ENCODE measurements at places on chromosomes 4 and X. TPM values are rescaled to one million over a fixed set of nuclear protein-coding genes. Genes with fewer than 3 reads are reported as not detected.
A peak's percentile ranks its signal among the peaks of the same experiment; 100 is the strongest.

The GPR82 gene
- 0.33 TPM for total RNA-seq

The MAGEA8 gene
- total RNA-seq: not detected

The PNMA3 gene
- 1.9 TPM for total RNA-seq

The CXCL1 gene
- not detected for total RNA-seq

The TMEM154 gene
- 0.29 TPM for total RNA-seq

The POLN gene
- total RNA-seq: 2.8 TPM

The TRO gene
- total RNA-seq: 19.3 TPM

The SPRY1 gene
- total RNA-seq: 67.0 TPM

The AMER1 gene
- total RNA-seq: 3.8 TPM

The VCX3A gene
- not detected for total RNA-seq

The CT45A10 gene
- total RNA-seq: not detected

The SOWAHD gene
- not detected for total RNA-seq

The UGT8 gene
- 21.0 TPM for total RNA-seq

The KLHL4 gene
- 4.2 TPM for total RNA-seq

The PRR32 gene
- total RNA-seq: not detected

The P2RY8 gene
- total RNA-seq: 2.4 TPM

The CSAG2 gene
- not detected for total RNA-seq

The ARHGEF38 gene
- total RNA-seq: 10.1 TPM

- DNase-seq: no peak
Observed at GRCh38 chr4:94446386-94446785, 5.4 kb upstream of the PDLIM5 start.

- no peak for DNase-seq
Observed at GRCh38 chr4:42133006-42133405, 19.4 kb downstream of the BEND4 start.

DNA sequence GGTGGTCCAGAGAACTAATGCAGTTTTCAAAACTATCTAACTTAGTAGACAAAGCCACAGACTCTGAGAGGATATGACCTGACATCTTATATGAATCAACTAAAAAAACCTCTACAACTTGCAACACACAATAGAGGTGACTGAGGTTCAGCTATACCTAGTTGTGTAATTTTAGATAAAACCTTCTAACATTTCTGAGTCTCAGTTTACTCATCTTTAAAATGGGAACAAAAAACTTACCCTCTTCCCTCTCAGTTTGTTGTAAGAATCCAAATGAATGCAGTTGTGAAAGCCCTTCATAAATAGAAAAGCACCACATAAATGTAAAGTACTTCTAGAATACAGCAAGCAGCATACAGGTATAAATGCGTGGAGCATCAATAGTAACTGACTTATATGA, 5.9 kb downstream of the SH3D19 start:
- DNase-seq: no peak

- DNase-seq: peak; percentile 95
Observed at GRCh38 chr4:56728512-56728911, 47.4 kb upstream of the HOPX start.

DNA sequence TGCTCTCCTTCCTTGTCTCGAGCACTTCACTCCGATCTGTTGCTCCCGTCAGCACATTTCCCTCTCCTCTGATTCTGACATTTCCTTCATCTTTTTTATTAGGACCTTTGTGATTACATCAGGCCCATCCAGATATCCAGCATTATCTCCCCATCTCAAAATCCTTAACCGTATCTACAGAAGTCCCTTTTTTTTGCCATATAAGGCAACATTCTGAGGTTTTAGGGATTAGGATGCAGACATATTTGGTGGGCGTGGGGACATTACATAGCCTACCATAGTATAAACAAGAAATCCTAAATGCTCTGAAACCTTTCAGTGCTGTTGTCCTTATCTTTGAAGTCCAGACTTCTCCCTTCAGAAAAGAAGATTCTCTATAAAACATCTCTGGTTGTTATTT, 505.0 kb upstream of the PITX2 start:
- no peak for DNase-seq

- no peak for DNase-seq
Observed at GRCh38 chr4:83267830-83268475, 16.6 kb downstream of the COQ2 start.

DNA sequence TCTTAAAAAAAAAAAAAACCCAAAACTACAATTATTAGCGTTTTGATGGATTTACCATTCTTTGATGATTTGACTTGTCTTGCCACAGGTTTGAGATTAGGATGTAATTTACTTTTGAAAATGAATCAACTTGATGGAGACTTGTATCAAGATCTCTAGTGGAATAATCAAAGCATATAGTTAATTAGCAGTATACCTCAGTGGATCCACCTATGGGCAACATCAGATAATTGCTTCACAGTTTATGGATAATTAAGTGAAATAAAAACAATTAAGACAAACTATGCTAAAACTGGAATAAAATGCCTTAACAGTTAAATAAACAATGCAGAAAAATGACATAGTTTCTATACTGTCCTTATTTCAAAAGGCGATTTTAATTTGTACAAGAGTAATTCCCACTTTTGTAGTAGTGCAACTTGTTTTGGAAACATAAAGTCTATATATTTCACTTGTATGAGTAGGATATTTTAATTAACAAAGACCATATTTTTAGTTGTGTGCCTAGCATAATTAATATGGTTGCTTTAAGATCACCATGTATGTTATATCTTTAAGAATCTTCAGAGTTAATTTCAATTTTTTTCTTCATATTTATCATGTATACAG, 4.2 kb downstream of the CPEB2 start:
- no peak for DNase-seq

DNA sequence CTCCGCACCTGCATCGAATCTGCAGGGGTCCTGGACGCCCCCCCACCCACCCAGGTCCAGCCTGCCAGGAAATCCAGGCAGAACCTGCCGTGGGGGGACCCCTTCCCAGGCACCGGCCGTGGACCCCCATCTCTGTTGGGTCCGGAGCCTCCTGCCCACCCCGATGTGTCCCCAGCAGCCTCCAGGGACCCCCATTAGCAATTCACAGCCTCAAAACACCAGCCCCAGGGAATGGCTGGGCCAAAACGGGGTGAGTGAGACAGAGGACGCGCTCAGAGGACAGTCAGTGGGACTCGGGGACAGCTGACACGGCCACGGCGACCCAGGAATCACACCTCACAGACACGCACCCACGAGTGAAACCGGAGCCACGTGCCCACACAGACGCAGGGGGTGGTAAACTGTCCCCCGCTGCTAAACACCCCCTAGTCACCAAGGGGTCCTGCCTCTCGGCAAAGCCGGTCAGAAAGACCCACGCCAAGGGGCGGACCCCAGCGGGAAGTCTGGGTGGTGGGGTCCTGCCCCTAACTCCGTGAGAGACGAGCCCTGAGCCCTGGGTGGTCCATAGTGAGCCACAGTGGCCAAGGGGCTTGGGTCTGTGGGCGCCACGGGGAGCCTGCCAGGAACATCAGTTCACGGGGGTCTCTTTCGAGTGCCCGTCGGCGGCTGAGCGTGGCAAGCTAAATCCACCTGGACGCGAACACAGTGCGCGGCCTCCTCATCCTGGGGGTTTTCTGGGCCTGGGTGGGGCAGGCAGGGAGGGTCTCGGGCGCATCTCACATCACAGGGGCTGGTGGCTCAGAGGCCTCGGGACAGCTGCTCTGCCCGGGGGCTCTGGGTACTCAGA, 126.5 kb upstream of the NKX1-1 start:
- no peak for DNase-seq

GRCh38 chr4:166662266-166662843, 571.9 kb downstream of the SPOCK3 start:
- no peak for DNase-seq

- no peak for DNase-seq
Observed at GRCh38 chrX:85065512-85066198, 62.0 kb downstream of the APOOL start.

DNA sequence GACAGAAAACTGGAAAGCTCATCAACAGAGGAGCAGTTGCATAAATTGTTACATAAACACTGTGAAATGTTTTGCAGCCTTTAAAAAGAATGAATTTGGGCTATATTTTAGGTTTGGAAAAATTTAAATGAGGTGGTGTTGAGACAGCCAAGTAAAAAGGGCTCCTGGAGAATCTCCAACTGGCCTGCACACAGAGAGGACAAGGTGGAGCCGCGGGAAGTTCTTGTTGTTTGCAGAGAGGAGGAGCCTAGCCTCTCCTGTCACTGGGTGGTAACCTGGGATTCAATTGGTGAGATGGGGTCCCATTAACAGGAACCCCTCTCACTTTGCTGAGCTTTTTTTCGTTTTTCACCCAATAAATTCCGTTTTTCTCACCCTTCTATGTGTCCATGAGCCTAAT, 13.4 kb downstream of the GIMD1 start:
- no peak for DNase-seq

DNA sequence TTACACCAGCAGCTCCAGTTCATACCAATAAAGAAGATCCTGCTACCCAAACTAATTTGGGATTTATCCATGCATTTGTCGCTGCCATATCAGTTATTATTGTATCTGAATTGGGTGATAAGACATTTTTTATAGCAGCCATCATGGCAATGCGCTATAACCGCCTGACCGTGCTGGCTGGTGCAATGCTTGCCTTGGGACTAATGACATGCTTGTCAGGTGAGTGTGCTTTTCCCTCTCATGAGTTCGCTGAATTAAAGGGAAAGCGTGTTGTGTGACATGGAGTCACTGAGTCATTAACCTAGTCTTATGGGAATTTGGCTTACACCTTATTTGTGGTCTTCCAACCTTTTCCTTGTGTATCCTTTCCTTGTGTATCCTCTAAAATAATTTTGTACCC, 15.9 kb downstream of the TMEM165 start:
- DNase-seq: no peak

GRCh38 chr4:159131564-159131963, 28.7 kb downstream of the RAPGEF2 start:
- DNase-seq: no peak

DNA sequence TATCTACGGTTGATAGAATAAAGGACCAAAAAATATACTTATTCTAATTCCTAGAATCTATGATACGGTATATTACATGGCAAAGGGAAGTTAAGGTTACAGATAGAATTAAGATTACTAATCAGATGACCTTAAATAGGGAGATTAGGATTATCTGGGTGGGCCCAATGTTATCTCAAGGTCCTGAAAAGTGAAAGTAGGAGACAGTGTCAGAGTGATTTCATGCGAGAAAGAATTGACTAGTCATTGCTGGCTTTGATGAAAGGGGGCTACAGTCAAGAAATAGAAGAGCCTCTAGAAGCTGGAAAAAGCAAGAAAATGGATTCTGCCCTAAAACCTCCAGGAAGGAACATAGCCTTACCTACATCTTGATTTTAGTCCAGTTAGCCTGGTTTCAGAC, 176.9 kb upstream of the PPP1R2C start:
- no peak for DNase-seq

DNA sequence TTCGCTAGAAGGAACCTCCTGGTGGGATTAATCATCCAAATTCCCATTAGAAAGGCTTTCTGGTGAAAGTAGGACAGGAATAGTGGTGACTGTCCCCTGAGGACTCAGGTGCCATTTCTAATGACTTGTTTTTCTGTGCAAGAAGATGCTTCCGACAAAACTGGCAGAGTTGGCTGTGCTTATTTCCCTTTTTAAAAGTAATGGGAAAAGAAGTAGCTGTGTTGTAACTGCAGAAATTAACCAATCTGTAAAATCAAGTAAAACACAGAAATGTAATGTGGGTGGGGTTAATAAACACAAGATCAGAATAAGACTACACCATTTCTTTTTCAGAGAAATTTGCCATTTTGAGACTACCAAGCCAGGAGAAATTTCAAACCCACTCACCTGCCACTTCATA, 55.0 kb upstream of the FAM9B start:
- no peak for DNase-seq

- no peak for DNase-seq
Observed at GRCh38 chr4:121140716-121141460, 23.2 kb downstream of the TNIP3 start.

DNA sequence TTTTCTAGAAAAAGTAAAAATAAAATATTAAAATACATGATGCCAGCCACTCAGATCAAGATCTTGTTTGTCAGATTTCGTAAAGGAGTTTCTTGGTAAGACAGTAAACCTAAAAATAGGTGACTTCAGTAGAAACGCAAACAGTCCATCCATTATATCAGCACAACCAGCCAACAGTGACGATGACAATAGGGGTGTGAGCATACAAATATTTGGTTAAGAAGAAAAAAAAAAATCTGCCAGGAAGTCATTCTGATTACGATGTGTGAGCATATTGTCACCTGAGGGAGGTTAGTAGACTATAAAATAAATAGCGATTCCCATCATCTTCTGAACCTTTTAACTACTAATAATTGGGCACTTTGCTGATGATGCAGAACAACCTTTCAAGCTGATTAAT, 37.6 kb downstream of the SLC7A11 start:
- DNase-seq: no peak

- no peak for DNase-seq
Observed at GRCh38 chrX:38400389-38400910, 48.0 kb downstream of the OTC start.

DNA sequence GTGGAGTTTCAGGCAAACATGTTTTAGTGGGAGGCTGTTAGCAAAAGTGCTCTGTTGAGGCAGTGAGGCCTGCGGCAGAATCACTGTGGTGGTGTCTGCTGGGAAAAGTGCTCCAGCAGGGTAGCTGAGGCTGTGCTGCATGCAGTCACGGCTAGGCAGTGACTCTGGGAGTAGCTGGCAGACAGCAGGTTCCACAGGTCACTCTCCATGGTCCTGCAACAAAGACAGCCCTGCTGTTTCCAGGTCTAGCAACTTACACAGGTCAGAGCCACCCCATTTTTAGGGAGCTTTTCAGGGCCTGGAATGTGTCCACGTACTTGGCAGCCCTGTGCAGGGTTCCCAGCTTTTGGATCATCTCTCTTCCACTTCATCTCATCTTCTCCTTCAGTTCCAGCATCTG, 184.3 kb downstream of the NAA11 start:
- no peak for DNase-seq

GRCh38 chr4:111736516-111736915, 408.7 kb upstream of the FAM241A start:
- no peak for DNase-seq

GRCh38 chrX:13373431-13374187, 53.8 kb upstream of the ATXN3L start:
- DNase-seq: no peak

GRCh38 chr4:146330392-146330791, 116.1 kb downstream of the REELD1 start:
- no peak for DNase-seq

DNA sequence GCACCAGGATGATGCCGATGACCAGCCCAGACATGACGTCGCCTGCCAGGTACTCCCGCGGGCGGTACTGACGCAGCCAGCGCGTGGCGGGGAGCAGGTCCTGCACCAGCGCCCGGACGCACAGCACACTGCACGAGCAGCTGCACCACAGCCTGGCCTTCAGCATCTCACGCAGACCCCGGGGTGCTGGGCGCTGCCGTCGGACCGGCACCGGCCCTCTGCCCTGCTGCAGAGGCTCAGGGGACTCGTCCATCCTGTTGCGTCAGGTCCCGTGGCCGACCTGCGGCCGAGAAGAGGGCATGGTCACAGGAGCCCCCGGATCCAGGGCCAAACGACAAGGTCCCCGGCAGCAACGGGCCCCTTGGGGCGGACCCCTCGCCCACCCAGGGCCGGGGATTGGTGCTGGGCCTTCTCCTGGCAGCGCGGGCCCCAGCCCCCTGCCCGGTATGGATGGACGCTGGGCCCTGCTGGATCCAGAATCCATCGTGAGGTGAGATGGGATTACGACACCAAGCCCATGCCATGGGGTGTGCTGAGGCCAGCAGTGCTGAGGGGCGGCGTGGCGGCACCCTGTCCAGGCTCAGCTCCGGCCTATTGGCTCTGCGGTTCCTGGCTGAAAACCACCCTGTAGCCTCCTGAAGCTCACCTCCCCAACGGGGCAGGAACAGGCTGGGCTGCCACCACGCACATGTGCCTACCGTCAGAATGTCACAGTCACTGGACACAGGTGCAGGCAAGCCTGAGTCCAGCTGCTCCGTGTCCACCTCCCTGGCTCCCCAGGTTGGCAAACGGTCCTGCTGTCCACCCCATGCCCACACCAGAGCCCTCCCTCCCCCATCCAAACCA, 1.5 kb downstream of the SLC26A1 start:
- DNase-seq: no peak

Measured in thyroid gland (tissue), 4 donors.